ENCODE measurements at places on chromosomes 4 and X.

DNA sequence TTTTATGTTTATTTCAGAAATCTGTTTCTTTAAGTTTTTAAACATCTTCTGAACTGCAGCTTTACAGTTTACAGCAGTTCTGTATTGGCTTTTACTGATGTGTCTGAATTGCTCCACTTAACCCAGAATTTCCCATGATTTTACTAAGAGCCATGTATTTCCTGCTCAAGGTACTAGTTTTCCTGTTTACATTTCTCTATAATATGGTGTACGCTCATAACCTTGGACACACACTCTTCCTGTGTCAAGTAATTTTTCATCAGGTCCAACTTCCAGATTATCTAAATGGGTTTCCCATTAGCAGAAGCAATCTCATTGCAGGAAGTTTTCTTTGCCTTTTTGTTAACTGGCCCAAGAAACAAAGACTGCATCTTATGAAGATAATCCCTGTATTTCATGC is 12.3 kb downstream of the ELF2 start:
- DNase-seq, result no peak

DNA sequence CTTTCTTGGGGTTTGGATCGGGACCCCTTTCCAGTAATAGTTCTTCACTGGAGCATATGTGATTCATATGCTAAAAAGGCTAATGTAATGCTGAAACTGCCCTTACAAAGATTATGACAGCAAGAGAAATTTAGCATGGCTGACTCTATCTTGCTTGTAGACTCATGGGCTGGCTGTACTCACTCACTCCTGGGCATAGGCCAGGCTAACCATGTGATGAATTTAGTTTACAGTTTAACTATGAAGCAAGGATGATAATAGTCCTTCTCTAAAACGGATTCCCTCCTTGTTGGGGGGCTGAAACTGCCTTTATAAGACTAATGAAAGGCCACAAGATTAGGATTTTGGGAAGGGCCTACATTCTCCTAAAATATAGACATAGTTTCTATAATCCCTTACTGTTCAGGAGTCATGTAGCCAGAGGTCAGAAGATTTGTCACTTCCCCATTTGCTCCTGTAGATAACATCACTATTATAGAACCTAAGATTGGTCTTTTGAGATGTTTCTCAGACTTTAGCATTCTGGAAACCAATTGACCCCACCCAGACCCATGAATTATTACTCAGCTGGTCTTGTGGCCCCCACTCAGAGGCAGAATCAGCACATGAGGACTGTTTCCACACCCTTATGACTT is 20.8 kb upstream of the CEP135 start:
- no peak for DNase-seq

DNA sequence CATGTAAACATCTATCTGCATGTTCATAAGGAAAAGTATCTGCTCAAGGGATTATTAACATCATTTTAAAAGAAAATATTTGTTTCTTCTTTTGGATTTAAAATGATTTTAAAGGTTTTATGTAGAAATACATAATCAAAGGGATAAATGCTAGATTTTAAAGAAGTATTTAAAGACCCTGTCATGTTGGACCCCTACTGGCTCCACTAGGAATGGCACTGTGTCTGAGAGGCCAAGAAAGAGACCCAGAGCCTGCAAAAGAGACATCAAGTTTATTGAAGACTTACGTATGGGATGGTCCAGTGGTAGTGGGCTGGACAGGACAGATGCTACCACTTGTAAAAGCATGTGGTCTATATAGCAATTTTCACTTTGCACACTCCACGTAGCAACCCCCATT is 78.7 kb upstream of the PCDH18 start:
- no peak for DNase-seq

DNA sequence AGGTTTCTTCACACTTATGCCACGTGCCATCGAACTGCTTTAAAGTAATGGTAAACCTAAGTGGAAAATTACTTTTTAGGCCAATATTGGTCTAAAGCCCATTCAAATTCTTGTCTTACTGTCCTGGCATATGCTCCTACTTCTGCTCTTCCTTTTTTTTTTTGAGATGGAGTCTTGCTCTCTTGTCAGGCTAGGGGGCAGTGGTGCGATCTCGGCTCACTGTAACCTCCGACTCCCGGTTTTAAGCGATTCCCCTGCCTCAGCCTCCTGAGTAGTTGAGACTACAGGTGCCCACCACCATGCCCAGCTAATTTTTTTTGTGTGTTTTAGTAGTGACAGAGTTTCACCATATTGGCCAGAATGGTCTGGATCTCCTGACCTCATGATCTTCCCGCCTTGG is 129.0 kb upstream of the TECRL start:
- DNase-seq, result no peak
